ENCODE measurements at places on chromosomes 13 and 19. TPM values are rescaled to one million over a fixed set of nuclear protein-coding genes. Genes with fewer than 3 reads are reported as not detected.

GRCh38 chr19:32997716-32998355, 25.8 kb downstream of the FAAP24 start:
- no peak for DNase-seq
- H3K27ac ChIP-seq = no peak overlapping the region
- H3K27me3 ChIP-seq = no peaks in the 10 kb centered on the region
- H3K4me3 ChIP-seq = no peak overlapping the region

- H3K27me3 ChIP-seq = no peaks in the 10 kb centered on the region
- peak overlapping the region; percentile 16 for H3K4me3 ChIP-seq
- peak overlapping the region; percentile 72 for H3K27ac ChIP-seq
- H3K4me1 ChIP-seq = peaks cover 44% of the 10 kb centered on the region
These were observed 7.9 kb downstream of the MLLT1 start for GRCh38 chr19:6271721-6272410.

- no peak overlapping the region for H3K4me3 ChIP-seq
- no peak for DNase-seq
- no peaks in the 10 kb centered on the region for H3K27me3 ChIP-seq
- no peak overlapping the region for H3K27ac ChIP-seq
- no peaks in the 10 kb centered on the region for H3K36me3 ChIP-seq
These were observed 31.6 kb downstream of the EFNB2 start for GRCh38 chr13:106503730-106504453.

DNA sequence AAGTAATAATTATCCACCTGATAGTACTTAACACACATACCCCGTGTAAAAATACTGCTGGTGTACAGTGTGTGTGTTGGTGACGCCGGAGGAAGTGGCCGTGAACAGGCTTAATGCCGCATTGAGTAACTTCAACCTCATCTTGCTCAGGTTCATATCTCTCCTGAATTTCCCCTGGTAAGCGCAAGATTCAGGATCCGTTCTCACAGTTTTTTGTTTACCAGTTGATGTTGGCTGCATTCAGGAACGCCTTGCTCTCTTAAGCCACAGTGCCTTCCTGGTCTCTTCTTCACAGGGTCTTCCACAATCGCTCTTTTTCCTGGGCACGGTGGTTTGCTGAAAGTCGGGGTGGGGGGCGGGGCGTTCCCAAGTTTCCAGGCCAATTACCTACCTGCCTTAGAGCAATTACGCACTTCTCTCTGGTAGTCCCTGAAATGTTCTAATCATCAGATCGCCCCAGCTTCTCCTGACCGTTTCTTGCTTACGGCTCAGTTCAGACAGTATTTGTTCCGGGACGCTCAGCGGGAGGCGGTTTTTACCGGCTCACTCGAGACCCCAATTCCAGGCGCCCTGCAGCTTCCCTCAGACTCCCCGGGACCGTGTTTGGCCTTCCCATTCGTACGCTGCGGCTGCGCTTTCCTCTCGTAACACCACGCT, 706 bp upstream of the DNAJC3 start:
- no peaks in the 10 kb centered on the region for H3K36me3 ChIP-seq
- H3K27me3 ChIP-seq = no peaks in the 10 kb centered on the region
- peak overlapping the region; percentile 94 for H3K27ac ChIP-seq
- peaks cover 19% of the 10 kb centered on the region for H3K4me1 ChIP-seq
- peak; percentile 26 for DNase-seq

DNA sequence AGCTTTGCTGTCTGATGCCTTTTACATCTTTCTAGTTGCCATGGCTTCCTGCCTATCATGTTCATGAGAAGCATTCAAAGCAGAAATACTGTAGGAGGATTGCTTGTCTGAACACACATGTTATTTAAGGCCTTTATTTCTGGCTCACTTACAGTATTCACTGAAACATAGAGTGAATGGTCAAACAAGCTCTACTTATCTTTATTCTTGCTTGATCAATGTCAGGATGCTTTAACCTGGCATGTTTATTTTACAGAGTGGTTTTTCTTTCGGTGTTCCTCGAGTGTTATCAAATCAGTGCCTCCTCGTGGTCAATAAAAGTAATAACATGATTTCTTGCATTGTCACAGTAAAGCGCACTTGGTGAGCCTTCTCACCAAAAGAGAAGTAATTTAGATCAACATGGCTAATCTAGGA, 73.5 kb upstream of the PCDH17 start:
- no peaks in the 10 kb centered on the region for H3K4me1 ChIP-seq
- no peak overlapping the region for H3K4me3 ChIP-seq
- H3K36me3 ChIP-seq = no peaks in the 10 kb centered on the region
- no peak for DNase-seq

GRCh38 chr13:61148211-61148610, 267.4 kb downstream of the PCDH20 start:
- no peaks in the 10 kb centered on the region for H3K27me3 ChIP-seq
- no peak for DNase-seq
- no peaks in the 10 kb centered on the region for H3K4me1 ChIP-seq
- H3K27ac ChIP-seq = no peak overlapping the region
- no peak overlapping the region for H3K4me3 ChIP-seq
- no peaks in the 10 kb centered on the region for H3K36me3 ChIP-seq

DNA sequence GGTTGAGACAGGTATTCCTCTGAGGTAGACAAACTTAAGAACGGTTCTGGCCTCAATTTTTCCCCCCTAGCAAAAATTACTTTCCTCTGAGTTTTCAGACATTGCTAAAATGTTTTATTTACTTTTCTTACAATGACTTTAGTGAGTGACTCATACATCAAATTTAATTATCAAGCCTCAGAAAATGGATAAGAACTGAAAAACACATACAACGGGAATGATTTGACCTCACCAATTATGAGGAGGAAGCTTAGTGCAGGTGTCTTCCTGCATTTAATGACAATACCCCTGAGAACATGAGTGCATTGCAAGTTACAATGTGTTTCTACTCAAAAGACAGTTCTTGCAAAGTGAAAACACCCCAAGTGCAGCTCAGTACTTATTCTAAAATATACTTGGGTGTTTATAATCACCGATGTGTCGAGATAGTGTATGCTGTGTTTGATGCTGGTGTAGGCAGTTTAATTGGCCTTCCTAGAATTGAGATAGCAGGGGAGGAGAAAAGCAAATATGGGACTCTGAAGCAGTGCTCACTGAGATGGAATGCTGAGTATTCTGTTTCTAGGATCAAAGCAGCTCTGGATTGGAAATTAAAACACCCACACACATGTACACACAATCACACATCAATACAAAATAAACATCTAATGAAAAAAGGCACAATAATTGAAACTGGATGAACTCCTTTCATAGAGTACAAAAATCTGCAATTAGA, 189.5 kb upstream of the SLC10A2 start:
- H3K36me3 ChIP-seq = no peaks in the 10 kb centered on the region
- H3K27me3 ChIP-seq = no peaks in the 10 kb centered on the region
- DNase-seq = no peak
- H3K4me3 ChIP-seq = no peak overlapping the region
- no peak overlapping the region for H3K27ac ChIP-seq

- DNase-seq = no peak
- H3K36me3 ChIP-seq = no peaks in the 10 kb centered on the region
These were observed 68.9 kb downstream of the FGF9 start for GRCh38 chr13:21739771-21740170.

GRCh38 chr19:30393729-30394480, 21.7 kb downstream of the ZNF536 start:
- no peaks in the 10 kb centered on the region for H3K4me1 ChIP-seq
- no peak overlapping the region for H3K27ac ChIP-seq
- DNase-seq = no peak
- H3K36me3 ChIP-seq = no peaks in the 10 kb centered on the region

DNA sequence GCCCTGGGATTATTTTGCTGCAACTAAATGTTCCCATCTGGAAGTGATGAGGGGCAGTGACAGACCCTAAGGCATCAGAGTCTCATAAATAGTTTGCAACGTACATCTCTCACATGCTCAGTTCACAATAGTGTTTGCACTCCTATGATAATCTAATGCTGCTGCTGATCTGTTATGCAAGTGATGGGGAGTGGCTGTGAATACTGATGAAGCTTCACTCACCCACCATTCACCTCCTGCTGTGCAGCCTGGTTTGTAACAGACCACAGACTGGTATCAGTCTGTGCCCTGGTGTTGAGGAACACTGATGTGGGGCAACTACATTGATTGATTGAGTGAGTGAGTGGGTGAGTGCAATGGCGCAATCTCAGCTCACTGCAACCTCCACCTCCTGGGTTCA, 54.9 kb downstream of the ZNF726 start:
- no peaks in the 10 kb centered on the region for H3K36me3 ChIP-seq
- H3K27ac ChIP-seq = no peak overlapping the region
- no peaks in the 10 kb centered on the region for H3K27me3 ChIP-seq
- H3K4me3 ChIP-seq = no peak overlapping the region
- no peaks in the 10 kb centered on the region for H3K4me1 ChIP-seq

Gene TBXA2R
- 1.2 TPM for total RNA-seq

DNA sequence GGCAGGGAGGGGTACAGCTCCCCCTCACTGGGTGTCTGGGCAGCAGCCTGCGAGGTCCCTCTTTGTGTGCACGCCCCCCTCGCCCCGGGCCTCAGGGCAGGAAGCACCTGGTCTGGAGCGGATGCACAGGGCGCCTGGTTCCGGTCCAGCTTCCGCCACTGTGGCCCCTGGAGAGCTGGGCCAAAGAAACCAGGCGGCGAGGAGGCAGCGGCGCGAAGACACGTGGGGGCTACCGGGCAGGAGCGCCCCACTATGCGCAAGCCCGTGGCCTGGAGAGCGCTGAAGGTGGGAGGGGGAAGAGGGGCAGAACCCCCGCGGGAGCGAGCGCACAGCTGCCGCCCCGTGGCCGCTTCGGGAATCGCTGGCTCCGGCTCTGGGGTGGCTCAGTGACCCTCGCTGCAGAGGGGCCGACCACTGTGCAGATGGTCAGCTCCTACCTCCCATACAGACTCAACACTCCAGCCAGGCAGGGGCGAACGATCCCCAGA, 1.7 kb upstream of the LYL1 start:
- peak; percentile 51 for DNase-seq
- H3K4me1 ChIP-seq = no peaks in the 10 kb centered on the region
- no peak overlapping the region for H3K4me3 ChIP-seq
- peak overlapping the region; percentile 26 for H3K27ac ChIP-seq
- peaks cover 8% of the 10 kb centered on the region for H3K36me3 ChIP-seq

Gene FAAP24
- total RNA-seq = 0.40 TPM

Gene NCR1
- not detected for total RNA-seq

GRCh38 chr13:20819715-20820114, 46.0 kb upstream of the EEF1AKMT1 start:
- H3K27ac ChIP-seq = no peak overlapping the region
- H3K4me3 ChIP-seq = no peak overlapping the region
- DNase-seq = no peak
- no peaks in the 10 kb centered on the region for H3K27me3 ChIP-seq
- no peaks in the 10 kb centered on the region for H3K36me3 ChIP-seq
- peaks cover 6% of the 10 kb centered on the region for H3K4me1 ChIP-seq

- peak overlapping the region; percentile 88 for H3K27ac ChIP-seq
- DNase-seq = peak; percentile 80
- peaks cover 39% of the 10 kb centered on the region for H3K4me1 ChIP-seq
- peaks cover 15% of the 10 kb centered on the region for H3K36me3 ChIP-seq
- H3K4me3 ChIP-seq = peak overlapping the region; percentile 91
These were observed 1.9 kb downstream of the CNN2 start for GRCh38 chr19:1028062-1028926.

GRCh38 chr19:2588081-2588777, 112.3 kb downstream of the GADD45B start:
- H3K4me3 ChIP-seq = no peak overlapping the region
- peak; percentile 68 for DNase-seq
- peak overlapping the region; percentile 93 for H3K27ac ChIP-seq
- peaks cover 19% of the 10 kb centered on the region for H3K4me1 ChIP-seq

DNA sequence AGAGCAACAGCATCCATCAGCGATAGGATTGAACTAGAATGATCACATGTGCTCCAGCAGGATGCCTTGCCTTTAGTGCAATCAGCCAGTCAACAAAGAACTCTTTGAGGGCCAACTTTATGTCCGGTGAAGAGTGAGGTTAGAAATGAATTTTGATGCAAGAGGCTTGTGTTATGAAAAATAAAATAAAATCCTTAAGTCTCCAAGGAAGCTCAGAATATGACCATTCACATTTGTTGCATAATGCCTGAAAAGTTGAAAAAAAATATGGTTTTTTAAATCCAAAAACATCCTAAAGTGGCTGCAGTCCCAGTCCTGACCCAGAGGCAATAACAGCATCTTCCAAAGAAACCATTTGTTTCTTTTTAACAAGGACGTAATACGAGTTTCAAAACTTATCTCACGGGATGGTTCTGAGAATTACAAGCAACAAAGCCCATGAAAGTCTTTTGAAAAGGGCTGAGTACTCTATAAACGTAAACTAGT, 61.3 kb downstream of the DCLK1 start:
- DNase-seq = no peak
- no peaks in the 10 kb centered on the region for H3K36me3 ChIP-seq
- no peak overlapping the region for H3K27ac ChIP-seq
- no peaks in the 10 kb centered on the region for H3K27me3 ChIP-seq
- H3K4me1 ChIP-seq = no peaks in the 10 kb centered on the region
- H3K4me3 ChIP-seq = no peak overlapping the region

Measured in thyroid gland (tissue), 4 donors.